ENCODE measurements at places on chromosomes 11 and 22.

DNA sequence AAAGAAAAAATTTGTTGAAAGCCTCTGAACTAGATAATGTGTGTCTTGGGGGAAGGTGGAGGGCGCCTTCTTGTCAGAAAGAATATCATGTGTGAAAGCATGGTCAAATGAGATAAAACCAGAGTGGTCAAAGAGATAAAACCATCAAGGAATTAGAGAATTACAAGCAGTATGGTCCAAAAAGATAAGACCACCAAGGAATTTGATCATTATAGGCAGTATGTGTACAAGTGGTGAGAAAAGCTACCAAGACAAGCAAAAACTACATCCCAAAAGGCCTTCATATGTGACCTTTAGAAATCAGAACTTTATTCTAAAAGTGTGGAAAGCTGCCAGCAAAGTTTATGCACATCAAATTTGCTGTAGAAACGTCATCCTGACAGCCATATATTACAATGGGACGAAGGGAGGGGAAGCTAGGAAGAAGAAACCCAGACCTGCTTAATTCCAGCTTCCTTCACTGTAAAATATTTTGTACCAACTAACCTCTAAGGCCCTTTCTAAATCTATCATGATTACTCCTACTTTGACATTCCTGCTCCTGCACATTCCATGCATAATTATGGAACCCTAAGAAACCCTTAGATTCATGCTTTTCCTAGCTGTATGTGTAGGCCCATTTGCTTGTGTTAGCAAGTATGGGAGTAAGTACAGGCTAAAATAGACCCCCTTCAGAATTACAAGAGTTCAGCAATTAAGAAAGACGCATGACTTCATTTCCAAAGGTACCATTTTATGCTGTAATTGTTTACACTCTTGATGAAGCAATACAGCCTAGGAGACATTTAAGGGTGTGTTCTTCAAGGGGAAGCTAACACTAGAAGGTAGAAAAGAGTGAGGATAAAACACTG, 51.6 kb downstream of the LGR4 start:
- no peak for DNase-seq

DNA sequence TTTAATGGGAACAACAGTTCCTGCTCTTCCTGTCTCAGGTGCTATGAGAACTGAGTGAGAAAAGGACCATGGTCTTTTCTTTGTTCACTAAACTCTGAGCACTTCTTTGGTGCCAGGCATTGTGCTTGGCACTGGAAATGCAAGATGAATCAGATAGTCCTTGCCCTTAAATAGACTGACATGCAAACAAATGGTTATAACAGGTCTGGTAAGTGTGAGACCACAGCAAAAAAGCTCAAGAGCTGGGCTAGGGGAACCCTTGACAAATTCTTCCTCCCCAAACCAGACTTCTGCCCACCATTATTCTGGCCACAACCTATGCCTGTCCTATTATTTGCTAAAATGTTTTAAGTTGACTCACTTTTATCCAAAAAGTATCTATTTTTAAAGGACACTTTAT, 5.1 kb downstream of the SLC43A3 start:
- DNase-seq = no peak

DNA sequence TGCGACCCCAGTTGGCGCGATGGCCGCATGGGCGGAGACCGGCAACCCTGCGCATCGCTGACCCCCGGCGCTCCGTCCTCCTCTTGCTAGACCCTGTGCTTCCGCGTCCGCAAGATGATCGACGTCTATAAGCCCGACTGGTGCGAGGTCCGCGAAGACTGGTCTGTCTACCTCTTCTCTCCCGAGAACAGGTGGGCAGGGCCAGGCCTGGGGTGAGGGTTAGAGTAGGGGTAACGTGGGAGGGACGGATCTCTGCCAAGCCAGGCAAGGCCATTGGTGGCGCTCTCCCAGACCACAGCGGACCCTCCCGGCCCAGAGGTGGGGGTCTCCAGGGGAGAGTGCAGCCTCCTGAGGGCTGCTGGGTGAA, 92.1 kb downstream of the CACNA1I start:
- no peak for DNase-seq

- no peak for DNase-seq
Observed at GRCh38 chr11:12083380-12083779, 27.0 kb upstream of the MICAL2 start.

DNA sequence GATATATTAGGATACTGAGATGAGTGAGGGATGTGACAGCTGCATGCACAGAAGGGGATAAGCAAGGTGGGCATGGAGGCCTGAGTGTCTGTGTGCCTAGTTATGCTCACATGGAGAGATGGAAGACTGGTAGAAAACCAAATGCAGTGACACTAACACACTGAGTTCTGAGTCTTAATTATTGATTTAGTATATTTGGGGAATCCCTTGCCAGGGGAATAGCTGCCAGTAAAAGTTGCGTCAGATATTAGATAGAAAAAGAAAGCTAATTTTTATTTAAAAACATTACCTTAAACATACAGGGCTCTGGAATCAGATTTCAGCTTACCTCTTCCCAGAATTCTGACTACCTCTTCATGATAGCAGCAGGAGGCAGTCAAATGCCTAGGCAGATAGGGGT, 620.5 kb downstream of the METTL15 start:
- no peak for DNase-seq

- DNase-seq = no peak
Observed at GRCh38 chr11:118984825-118985224, 13.1 kb upstream of the CENATAC start.

GRCh38 chr11:88501541-88501940, 164.0 kb upstream of the CTSC start:
- DNase-seq = no peak

DNA sequence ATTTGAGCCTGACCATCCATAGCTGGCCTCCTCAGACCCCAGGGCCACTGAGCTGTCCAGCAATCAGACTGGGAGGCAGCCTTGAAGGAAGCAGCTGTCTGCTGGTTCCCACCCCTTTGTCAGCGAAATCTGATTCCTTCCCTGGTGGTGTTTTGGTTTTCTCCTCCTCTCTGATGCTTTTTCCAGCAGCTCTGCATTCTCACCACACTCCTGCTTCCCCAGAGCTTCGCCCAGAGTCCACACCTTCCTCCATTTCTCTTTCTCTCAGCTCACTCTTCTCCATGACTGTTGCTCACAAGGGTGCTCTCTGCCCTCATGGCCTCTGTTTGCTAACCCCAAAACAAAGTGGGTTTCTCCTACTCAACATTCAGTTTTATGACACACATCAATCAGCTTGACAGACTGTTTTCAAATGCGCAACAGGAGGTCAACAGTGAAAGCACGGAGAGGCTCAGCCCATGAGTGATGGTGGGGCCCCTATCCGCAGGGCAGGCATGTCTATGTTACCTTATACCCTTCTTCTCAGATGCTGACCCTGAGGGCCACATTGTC, 130.6 kb upstream of the MTNR1B start:
- no peak for DNase-seq

Measured in CD4-positive, alpha-beta T cell treated with Interleukin-21 for 1 hour (primary cell).